ENCODE measurements at places on chromosomes 7 and 10. TPM values are rescaled to one million over a fixed set of nuclear protein-coding genes. Genes with fewer than 3 reads are reported as not detected.

DNA sequence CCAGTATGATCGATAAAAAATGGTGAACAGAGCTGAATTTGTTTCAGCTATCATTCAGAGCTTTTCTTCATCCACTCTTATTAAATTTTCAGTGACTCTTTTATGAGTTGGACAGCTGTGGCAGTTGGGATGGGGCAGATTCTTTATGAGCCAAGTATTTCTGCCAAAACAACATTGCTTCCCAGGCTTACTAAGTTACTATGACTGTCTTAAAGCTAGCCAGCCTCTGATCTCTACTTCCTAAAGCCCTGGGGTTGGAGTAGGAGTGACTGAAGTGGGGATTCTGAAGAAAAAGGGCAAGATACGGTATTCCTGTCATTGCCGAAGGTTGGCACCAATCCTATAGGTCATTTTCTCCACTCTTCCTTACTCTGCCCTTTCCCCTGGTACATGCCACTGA is 12.7 kb downstream of the RPP30 start:
- peaks cover 2% of the 10 kb centered on the region for H3K4me1 ChIP-seq
- no peak overlapping the region for H3K27ac ChIP-seq
- H3K27me3 ChIP-seq, result no peaks in the 10 kb centered on the region
- H3K4me3 ChIP-seq, result no peak overlapping the region
- peaks cover 41% of the 10 kb centered on the region for H3K36me3 ChIP-seq

DNA sequence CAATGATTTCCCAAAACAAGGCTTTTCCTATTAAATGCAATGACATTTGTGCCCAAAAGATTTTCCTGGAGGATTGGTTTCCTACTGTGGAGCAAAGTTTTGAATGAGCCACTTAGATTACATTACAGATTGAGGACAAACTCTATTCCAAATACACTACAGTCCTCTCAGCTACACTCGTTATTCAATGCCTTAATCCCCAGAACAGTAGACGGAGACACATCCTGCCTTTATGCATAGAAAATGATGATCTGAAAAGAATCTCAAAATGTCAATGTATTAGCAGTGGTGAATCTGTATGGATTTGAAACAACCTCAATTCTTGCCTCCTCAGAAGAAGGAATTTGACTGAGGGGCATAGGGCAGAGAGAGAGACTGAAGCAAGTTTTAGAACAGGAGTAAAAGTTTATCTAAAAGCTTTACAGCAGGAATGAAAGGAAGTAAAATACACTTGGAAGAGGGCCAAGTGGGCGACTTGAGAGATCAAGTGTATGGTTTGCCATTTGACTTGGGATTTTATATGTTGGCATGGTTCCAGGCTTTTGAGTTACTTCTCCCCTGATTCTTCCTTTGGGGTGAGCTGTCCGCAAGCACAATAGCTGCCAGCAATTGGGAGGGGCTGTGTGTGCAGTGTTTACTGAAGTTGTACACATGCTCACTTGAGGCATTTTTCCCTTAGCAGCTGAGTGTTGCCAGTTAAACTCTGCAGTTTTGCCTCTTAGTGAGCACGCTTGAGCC is 891.9 kb upstream of the MBL2 start:
- DNase-seq, result no peak
- no peaks in the 10 kb centered on the region for H3K27me3 ChIP-seq
- H3K36me3 ChIP-seq, result no peaks in the 10 kb centered on the region
- H3K27ac ChIP-seq, result no peak overlapping the region
- H3K4me3 ChIP-seq, result no peak overlapping the region

AGBL3 gene
- 3.6 TPM for total RNA-seq

FAM13C gene
- total RNA-seq, result not detected

- H3K36me3 ChIP-seq, result no peaks in the 10 kb centered on the region
- no peaks in the 10 kb centered on the region for H3K27me3 ChIP-seq
- DNase-seq, result no peak
- H3K27ac ChIP-seq, result no peak overlapping the region
Observed at GRCh38 chr7:81013083-81013817, 94.4 kb upstream of the SEMA3C start.

DNA sequence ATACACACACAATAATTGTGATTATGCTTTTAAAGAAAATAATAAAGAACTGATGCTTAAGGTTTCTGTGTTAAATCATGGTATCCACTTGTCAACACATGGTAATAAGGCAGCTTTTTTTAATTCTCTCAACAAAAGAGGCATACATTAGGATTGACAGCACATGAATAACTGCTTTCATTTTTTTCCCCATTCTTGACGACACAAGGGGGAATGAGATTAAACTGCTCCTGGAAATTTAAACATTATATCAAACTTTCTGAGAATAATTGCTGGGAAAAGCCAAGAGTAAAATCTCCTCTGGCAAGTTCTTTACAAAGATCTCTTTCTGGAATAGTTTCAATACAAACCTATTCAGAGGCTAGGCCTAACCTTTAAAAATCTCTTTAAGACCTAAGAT is 99.0 kb upstream of the GPR22 start:
- peaks cover 11% of the 10 kb centered on the region for H3K36me3 ChIP-seq
- H3K4me3 ChIP-seq, result no peak overlapping the region
- H3K27me3 ChIP-seq, result no peaks in the 10 kb centered on the region
- peaks cover 2% of the 10 kb centered on the region for H3K4me1 ChIP-seq
- DNase-seq, result no peak

DNA sequence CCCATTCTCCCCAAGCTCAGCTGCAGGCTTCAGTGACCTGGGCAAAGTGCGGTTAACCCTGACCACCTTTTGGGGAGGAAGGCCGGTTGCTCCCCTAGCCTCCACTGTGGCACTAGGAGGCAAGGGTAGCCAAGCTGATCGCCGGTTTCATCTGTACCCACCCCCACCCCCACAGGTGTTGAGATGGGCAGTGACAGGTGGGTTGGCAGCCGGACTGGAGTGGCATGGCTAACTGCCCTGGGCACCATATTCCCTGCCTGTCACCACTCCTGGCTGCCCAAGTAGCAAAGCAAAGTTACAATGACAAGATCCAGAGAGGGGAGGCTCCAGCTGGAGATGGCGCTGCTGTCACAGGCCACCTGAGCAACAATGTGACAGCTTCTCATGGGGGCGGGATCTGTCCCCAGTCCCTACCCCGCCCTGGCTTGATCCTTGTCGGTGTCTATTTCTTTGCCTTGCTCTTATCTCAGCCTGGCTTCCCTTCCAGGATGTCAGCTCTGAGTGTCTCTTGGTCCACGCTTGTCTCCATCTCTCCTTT is 27.0 kb upstream of the BMS1 start:
- H3K27ac ChIP-seq, result no peak overlapping the region
- peaks cover 63% of the 10 kb centered on the region for H3K27me3 ChIP-seq
- H3K4me3 ChIP-seq, result peak overlapping the region; percentile 33
- H3K36me3 ChIP-seq, result no peaks in the 10 kb centered on the region
- peaks cover 7% of the 10 kb centered on the region for H3K4me1 ChIP-seq

Data from activated naive CD4-positive, alpha-beta T cell treated with anti-CD3 and anti-CD28 coated beads for 36 hours (primary cell).